ENCODE measurements at places on chromosomes 7 and 10. TPM values are rescaled to one million over a fixed set of nuclear protein-coding genes. Genes with fewer than 3 reads are reported as not detected.

- DNase-seq = no peak
- no peak overlapping the region for H3K27ac ChIP-seq
- no peaks in the 10 kb centered on the region for H3K36me3 ChIP-seq
These were observed 282.6 kb upstream of the LRRN3 start for GRCh38 chr7:110808361-110808760.

GRCh38 chr10:122861711-122862161 is 16.1 kb upstream of the CUZD1 start:
- no peak overlapping the region for H3K4me3 ChIP-seq
- no peaks in the 10 kb centered on the region for H3K36me3 ChIP-seq
- H3K27ac ChIP-seq = no peak overlapping the region
- DNase-seq = no peak
- no peaks in the 10 kb centered on the region for H3K27me3 ChIP-seq

DNA sequence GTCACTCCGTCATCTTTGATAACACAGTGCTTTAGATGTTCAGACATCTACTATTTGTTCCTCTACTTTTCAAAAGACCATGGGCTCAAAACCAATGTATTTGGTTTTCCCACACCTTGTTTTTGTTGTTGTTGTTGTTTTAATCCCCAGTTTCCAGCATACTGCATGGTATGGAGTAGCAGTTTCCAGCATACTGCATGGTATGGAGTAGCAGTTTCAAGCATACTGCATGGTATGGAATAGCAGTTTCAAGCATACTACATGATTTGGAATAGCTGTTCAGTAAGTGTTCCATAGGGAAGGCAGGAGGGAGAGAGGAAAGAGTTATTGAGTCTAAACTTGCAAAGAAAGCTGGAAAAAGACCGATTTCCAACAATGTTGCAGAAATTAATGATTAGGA is 314.3 kb upstream of the PRKCQ start:
- no peaks in the 10 kb centered on the region for H3K27me3 ChIP-seq
- DNase-seq = no peak
- peaks cover 10% of the 10 kb centered on the region for H3K4me1 ChIP-seq
- H3K4me3 ChIP-seq = no peak overlapping the region

DNA sequence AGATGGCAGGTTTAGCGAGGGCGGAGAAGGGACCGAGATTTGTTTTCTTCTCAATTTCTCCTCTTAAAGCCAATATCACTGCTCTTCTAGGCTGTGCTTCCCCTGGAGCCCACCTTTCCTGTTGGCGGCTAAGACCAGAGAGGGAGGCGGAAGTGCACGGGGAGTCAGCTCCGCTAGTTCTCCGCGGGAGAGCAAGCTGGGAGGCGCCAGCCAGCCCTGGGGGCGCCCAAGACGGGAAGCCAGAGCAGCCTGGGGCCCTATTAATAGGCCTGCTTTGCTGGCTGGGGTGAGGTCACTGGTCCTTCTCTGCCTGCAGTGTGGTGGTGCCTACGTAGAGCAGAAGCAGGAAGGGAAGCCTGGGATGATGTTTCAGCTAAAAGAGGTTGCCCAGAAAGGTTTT is 61.6 kb downstream of the LSM5 start:
- H3K4me3 ChIP-seq = peak overlapping the region; percentile 49
- DNase-seq = no peak
- no peak overlapping the region for H3K27ac ChIP-seq
- peaks cover 13% of the 10 kb centered on the region for H3K27me3 ChIP-seq

- H3K27me3 ChIP-seq = no peaks in the 10 kb centered on the region
- no peak overlapping the region for H3K27ac ChIP-seq
- no peak for DNase-seq
- H3K36me3 ChIP-seq = no peaks in the 10 kb centered on the region
- H3K4me1 ChIP-seq = no peaks in the 10 kb centered on the region
- no peak overlapping the region for H3K4me3 ChIP-seq
These were observed 30.7 kb downstream of the TLL2 start for GRCh38 chr10:96482815-96483588.

GRCh38 chr7:148017126-148017525 is 573.4 kb upstream of the C7orf33 start:
- H3K27me3 ChIP-seq = peaks cover 20% of the 10 kb centered on the region
- DNase-seq = no peak
- H3K4me3 ChIP-seq = no peak overlapping the region

DNA sequence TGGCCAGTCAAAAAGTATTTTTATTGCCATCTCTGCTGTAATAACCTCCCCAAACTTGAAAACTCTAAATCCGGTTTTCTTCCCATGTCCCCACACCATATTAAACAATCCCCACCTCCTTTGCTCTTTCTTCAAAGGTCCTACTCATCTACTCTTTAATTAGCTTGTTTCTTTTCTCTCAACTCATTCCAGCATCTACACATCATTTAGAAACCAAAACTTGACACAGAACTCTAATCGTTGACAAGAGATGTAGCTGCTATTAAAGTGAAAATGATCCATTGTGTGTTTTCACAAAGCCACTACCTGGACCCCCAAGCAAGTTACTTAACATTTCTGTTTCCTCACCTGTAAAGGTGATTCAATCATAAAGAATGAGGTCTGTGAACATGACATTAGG is 436.3 kb upstream of the NPVF start:
- no peak for DNase-seq
- H3K4me1 ChIP-seq = no peaks in the 10 kb centered on the region
- H3K36me3 ChIP-seq = no peaks in the 10 kb centered on the region
- no peak overlapping the region for H3K27ac ChIP-seq
- no peaks in the 10 kb centered on the region for H3K27me3 ChIP-seq

- no peak for DNase-seq
- H3K4me3 ChIP-seq = no peak overlapping the region
- H3K27me3 ChIP-seq = no peaks in the 10 kb centered on the region
- H3K4me1 ChIP-seq = peaks cover 5% of the 10 kb centered on the region
- H3K36me3 ChIP-seq = no peaks in the 10 kb centered on the region
- H3K27ac ChIP-seq = no peak overlapping the region
These were observed 138.1 kb downstream of the RALA start for GRCh38 chr7:39761449-39761848.

DNA sequence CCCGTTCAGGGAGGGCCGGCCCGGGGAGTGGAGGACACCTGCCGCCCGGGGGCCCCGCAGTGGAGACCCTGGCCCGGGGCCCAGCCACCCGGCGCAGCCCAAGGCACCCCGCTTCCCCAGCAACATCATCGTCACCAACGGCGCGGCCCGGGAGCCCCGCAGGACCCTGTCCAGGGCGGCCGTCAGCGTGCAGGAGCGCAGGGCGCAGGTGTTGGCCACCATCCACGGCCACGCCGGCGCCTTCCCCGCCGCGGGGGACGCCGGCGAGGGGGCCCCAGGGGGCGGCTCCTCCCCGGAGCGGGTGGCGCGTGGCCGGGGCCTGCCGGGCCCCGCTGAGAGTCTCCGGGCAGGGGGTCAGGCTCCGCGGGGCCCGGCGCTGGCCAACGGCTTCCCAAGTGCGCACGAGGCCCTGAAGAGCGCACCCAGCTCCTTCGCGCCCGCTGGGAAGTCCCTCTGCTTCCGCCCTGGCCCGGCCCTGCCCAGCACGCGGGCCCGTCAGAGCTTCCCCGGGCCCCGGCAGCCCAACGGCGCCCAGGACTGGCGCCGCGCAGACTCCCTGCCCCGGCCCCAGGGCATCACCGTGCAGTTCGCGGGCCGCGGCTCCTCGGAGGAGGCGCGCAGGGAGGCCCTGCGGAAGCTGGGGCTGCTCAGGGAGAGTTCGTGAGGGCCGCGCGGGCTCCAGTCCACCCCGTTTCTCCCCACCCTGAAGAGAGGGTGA is 46.7 kb downstream of the PROSER2 start:
- H3K4me3 ChIP-seq = peak overlapping the region; percentile 45
- no peak overlapping the region for H3K27ac ChIP-seq
- no peaks in the 10 kb centered on the region for H3K27me3 ChIP-seq
- H3K4me1 ChIP-seq = peaks cover 2% of the 10 kb centered on the region

DNA sequence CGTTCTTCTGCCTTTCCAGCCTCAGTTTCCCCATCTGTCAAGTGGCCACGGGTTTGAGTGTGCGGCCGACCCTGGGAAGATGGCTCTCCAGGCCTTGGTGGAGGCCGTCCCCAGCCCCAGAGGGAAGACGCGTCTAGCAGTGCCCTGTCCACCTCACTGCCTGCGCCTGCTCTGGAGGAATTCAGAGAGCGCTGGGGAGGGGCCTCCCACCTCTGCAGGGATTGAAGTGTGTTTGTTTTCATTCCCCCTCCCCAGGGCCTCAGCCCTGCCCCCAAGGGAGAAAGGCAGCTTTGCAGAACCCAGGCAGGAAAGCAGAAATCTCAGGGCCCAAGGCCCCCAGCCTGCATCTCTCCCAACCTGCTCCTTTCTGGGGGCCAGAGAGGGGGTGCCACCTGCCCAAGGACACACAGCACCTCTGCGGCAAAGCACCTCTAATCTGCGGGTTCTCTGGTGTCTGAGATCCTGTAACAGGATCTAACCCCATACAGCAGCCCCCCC is 91.0 kb downstream of the MICALL2 start:
- H3K4me1 ChIP-seq = peaks cover 6% of the 10 kb centered on the region
- no peak for DNase-seq

DNA sequence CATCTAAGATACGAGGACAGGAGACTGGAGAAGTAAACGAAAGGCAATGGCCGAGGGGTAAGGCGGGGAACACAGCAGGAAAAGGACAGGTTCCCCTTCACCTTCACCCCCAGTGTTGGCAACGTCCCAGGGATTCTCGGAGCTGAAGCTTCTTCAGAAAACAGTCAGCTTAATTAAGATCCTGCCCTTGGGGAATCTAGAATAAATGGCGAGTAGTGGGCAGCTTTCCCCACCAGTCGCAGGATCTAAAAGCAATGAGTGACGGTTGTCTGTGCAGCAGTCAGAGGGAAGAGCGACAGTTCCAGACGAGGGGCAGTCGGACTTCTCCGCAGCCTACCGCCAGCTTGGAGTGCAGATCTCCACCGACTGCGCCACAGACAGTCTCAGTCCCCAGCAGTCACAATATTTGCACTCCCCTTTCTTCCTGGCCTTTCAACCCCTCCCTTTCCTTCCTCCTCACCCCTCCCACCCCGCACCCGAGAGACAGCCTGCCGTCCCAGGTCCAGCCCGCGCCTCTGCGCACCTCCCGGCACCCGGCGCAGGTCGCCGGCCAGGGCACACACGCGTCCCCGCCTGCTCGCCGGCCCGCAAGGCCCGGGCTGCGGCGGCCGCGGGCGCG is 10.9 kb upstream of the SP8 start:
- peaks cover 27% of the 10 kb centered on the region for H3K4me1 ChIP-seq
- H3K27me3 ChIP-seq = peaks cover 24% of the 10 kb centered on the region

GRCh38 chr10:110326351-110327032 is 21.8 kb upstream of the SMNDC1 start:
- no peak for DNase-seq
- no peaks in the 10 kb centered on the region for H3K4me1 ChIP-seq
- H3K36me3 ChIP-seq = no peaks in the 10 kb centered on the region
- H3K4me3 ChIP-seq = no peak overlapping the region
- no peak overlapping the region for H3K27ac ChIP-seq

- H3K27me3 ChIP-seq = no peaks in the 10 kb centered on the region
- no peak overlapping the region for H3K27ac ChIP-seq
- no peaks in the 10 kb centered on the region for H3K4me1 ChIP-seq
- no peak overlapping the region for H3K4me3 ChIP-seq
- H3K36me3 ChIP-seq = no peaks in the 10 kb centered on the region
- no peak for DNase-seq
These were observed 66.3 kb upstream of the FRMD4A start for GRCh38 chr10:14397066-14397465.

DNA sequence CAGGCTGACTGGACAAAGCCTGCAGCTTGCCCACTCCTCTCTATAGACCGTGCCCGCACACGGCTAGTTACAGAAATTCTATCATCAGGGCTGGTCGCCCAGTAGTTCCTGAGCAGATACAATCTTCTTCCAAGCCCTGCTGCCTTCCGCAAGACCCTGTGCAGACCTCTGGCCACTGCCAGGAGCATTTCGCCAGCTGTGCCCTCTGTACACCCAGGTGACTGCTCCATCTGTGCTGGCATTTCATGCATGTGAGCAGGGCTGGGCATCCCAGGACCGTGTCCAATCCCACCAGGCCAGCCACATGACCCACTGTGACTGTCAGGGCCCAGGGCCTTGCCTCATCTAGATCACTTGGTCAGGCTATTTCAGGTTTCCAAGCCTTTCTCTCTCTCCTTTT is 36.9 kb downstream of the HSPA12A start:
- no peaks in the 10 kb centered on the region for H3K36me3 ChIP-seq
- no peaks in the 10 kb centered on the region for H3K27me3 ChIP-seq
- H3K4me3 ChIP-seq = no peak overlapping the region
- H3K27ac ChIP-seq = no peak overlapping the region

GRCh38 chr10:123117644-123118417 is 17.9 kb upstream of the HMX3 start:
- no peak overlapping the region for H3K27ac ChIP-seq
- no peaks in the 10 kb centered on the region for H3K27me3 ChIP-seq
- H3K4me3 ChIP-seq = peak overlapping the region; percentile 43
- H3K36me3 ChIP-seq = no peaks in the 10 kb centered on the region
- peak; percentile 80 for DNase-seq

GRCh38 chr7:29405891-29406290 is 157.7 kb upstream of the PRR15 start:
- peaks cover 3% of the 10 kb centered on the region for H3K4me1 ChIP-seq
- no peaks in the 10 kb centered on the region for H3K36me3 ChIP-seq
- no peak overlapping the region for H3K27ac ChIP-seq
- DNase-seq = no peak

DNA sequence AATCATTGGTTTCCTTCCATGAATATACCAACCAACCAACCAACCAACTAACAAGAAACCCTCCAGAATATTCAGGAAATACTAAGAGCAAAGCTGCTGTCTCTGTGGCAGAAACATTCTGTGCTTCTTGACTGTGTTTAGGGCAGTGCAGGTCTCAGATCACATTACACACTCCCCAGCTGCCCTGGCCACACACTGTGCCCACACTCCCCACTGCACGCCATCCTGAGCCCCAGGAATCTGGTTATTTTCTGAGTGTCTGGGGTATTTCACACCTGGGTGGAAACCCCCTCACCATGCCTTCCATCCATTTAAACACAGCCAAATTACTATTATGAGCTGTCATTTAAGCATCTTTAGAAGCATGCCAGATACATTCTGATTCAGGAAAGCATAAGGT is 183.7 kb upstream of the ANK3 start:
- H3K36me3 ChIP-seq = no peaks in the 10 kb centered on the region
- no peak overlapping the region for H3K4me3 ChIP-seq
- peaks cover 11% of the 10 kb centered on the region for H3K4me1 ChIP-seq
- peaks cover 1% of the 10 kb centered on the region for H3K27me3 ChIP-seq
- DNase-seq = no peak
- no peak overlapping the region for H3K27ac ChIP-seq

GRCh38 chr7:155950898-155951553 is 138.8 kb upstream of the SHH start:
- peak; percentile 14 for DNase-seq
- no peaks in the 10 kb centered on the region for H3K36me3 ChIP-seq
- H3K4me3 ChIP-seq = no peak overlapping the region
- H3K27me3 ChIP-seq = no peaks in the 10 kb centered on the region
- H3K27ac ChIP-seq = no peak overlapping the region
- H3K4me1 ChIP-seq = no peaks in the 10 kb centered on the region

ANLN gene
- 90.1 TPM for total RNA-seq

PNLIP gene
- total RNA-seq = not detected

METTL27 gene
- 6.2 TPM for total RNA-seq

PRF1 gene
- not detected for total RNA-seq

SOSTDC1 gene
- 0.55 TPM for total RNA-seq

FZD8 gene
- 8.6 TPM for total RNA-seq

SYPL1 gene
- total RNA-seq = 56.1 TPM

HGF gene
- total RNA-seq = 0.15 TPM

NAT16 gene
- total RNA-seq = 0.84 TPM

ST8SIA6 gene
- total RNA-seq = 1.1 TPM

Data from H1 (cell line).